EH (cell line): ENCODE measurements at places on chromosomes 5 and 9.

DNA sequence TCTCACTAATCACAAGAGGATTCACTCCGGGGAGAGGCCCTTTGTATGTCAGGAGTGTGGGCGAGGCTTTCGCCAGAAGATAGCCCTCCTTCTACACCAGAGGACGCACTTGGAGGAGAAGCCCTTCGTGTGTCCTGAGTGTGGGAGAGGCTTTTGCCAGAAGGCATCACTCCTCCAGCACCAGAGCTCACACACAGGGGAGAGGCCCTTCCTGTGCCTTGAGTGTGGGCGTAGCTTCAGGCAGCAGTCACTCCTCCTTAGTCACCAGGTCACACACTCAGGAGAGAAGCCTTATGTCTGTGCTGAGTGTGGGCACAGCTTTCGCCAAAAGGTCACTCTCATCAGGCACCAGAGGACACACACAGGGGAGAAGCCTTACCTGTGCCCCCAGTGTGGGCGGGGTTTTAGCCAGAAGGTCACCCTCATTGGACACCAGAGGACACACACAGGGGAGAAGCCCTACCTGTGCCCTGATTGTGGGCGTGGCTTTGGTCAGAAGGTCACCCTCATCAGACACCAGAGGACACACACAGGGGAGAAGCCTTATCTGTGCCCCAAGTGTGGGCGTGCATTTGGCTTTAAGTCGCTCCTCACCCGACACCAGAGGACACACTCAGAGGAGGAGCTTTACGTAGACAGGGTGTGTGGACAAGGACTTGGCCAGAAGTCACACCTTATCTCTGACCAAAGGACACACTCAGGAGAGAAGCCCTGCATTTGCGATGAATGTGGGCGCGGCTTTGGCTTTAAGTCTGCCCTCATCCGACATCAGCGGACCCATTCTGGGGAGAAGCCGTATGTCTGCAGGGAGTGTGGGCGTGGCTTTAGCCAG lies 27.8 kb downstream of the NUTM2F start:
- no peak for DNase-seq

DNA sequence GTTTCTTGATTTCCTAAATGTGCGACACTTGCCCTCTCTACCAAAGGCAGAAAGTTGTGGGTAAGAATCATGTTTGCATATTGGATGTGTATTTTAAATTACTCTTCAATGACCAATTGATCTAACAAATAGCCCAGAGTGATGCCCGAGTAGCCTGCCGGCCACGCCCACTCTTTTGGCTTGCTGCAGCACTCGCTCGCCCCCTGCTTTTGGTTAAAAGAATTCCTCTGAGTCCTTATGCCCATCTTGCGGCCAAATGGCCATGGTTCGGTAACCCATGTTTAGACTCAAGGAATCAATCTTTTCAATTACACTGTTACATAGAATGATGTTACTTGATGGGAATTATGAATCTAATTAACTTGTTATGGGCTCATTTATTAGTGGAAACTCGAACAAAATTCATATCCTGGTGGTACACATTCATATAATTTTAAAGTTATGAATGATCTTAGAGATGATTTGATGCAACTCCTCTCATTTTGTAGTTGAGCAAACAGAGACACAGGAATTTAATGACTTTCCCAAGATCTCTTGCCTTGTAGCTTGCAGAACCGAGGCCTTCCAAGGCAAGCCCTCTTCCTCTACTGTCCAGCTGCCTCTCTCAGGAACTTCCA lies 36.5 kb downstream of the PPIC start:
- DNase-seq = peak; percentile 56

DNA sequence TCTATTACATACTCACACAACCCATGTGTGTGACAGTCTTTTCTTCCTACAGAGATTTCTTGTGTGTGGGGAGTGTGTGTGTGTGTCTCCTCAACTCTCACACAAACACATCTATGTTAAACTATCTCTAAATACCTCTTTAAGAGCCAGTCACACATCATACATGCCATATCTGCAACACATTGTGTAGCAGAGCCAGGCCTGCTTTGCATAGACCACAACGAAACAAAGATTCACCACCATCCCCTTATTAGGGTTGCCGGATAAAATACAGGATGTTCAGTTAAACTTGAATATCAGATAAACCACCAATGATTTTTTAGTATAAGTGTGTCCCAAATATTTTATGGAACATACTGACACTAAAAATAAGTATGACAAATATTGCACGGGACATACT lies 2.3 kb downstream of the FAM170A start:
- no peak for DNase-seq

GRCh38 chr9:109986521-109986991 lies 206.6 kb downstream of the PALM2AKAP2 start:
- DNase-seq = peak; percentile 97

DNA sequence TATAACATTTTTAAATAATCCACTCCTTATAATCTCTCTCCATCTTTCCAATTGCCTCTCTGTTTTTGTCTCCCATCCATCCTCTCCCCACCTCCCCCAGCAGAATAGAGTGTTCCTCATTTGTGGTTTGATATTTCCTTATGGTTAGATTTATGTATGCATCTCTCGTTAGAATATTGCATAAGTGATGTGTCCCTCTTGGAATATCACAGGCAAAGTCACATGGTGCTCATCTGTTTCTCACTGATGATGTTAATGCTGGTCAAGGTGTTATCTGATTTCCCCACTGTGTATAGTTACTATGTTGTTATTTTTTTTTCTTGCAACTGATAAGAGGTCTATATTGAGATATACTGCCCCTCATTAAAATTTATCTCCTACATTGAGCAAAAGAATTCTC lies 3.1 kb upstream of the LRRC70 start:
- no peak for DNase-seq

- DNase-seq = no peak
These were observed 55.3 kb downstream of the SPEF2 start for GRCh38 chr5:35672995-35673394.

DNA sequence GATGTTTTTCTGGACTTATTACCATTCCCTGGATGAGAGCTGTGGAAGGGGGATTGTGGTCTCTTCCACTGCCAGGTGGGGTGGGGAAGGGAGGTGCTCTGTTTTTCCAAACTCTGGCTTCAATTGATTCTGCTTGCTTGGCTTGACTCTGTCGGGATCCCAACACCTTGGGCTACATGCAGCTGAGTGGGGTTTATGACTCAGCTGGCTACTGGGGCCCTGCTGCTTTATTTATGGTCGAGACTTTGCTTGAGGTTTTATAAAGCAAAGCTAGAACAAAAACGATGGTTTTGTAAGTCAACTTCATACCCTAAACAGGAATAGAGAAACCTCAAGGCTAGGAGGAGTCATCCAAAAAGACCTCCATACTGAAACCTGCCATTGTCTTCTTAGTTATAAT lies 76.3 kb downstream of the AOPEP start:
- DNase-seq = peak; percentile 84

DNA sequence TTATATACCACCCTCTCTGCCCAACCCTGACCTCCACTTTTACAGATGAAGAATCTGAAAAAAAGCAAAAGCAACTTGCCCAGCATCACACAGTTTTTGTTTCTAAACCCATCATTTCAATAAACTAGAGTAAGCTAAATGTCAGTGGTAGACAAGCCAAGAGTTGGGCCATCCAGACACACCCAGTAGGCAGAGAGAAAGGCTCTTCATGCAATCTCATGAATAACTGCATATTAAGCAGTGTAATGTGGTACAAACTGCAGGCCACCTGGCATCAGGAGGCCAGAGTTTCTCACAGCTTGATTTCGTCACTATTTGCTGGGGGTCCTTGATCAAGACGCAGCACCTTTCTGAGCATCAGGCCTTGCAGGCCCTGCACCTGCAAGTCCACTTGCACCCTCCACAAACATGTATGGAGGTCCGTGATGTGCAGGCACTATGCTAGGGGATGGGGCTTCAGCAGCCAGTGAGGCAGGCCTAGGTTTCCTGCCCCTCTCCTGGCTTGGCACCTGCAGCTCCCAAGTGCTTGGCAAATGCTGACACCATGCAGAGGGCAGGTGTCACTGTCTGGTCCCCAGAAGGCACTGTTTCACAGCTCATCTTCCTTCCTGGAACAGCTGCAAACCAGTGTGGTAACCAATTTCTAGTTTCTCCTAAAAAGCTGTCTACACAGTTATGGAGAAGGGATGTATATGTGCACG lies 29.8 kb downstream of the ADAM19 start:
- no peak for DNase-seq

GRCh38 chr5:61051267-61051666 lies 106.3 kb downstream of the NDUFAF2 start:
- DNase-seq = peak; percentile 80

DNA sequence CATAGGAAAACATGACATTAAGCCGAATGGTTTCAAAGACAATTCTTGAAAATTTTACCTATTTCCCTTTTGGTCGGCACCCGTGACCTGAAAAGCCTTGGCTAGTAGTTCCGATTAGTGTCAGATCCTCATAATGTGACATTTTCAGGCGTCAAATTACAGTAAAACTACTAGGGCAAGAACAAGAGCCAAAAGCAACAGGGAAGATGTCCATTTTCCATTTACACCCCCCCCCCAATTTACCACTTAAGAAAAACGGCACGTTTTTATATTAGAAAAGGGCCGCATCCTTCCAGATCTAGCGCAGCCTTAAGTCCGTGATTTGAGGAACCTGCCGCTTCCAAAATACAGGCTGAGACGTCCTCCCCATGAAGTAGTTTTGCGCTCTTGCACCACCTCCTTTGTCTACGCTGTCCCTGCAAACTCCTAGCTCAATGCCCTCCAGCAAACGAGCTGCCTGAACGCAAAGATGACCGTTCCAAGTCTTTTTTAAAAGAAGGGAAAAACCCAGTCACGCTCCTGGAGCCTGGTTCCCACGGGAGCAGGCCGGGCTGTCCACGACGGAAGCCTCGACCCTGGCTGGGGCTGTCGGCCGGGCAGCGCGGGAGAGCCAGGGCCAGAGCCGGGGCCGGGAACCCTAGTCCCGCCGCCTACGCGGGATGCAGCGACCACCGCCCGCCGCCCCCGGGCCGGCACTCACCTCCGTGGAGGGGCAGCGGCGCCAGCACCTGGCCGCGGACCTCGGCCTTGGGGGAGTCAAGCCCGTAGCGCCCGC lies 616 bp downstream of the RNF130 start:
- DNase-seq = peak; percentile 65

GRCh38 chr9:133073086-133074014 lies 11.6 kb downstream of the CEL start:
- DNase-seq = no peak

DNA sequence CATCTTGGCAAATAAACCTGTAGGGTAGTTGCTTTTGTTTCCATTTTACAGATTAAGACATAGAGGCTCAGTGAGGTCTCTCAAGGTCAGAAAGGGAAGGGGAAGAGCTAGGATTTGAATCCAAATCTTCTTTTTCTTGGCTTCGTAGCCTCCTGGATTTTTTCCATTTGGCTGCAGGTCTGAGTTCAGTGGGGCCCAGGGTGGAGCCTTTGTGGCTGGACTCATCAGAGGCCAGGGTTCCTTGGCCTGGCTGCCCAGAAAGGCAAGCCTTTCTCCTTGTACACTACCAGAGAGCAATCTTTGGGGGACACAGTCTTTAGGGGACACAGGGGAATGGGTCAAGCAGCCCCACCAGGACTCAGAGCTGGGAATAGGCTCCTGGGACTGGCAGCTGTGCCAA lies 10.5 kb upstream of the TRAF1 start:
- no peak for DNase-seq

GRCh38 chr5:142667831-142668230 lies 18.1 kb downstream of the FGF1 start:
- no peak for DNase-seq

DNA sequence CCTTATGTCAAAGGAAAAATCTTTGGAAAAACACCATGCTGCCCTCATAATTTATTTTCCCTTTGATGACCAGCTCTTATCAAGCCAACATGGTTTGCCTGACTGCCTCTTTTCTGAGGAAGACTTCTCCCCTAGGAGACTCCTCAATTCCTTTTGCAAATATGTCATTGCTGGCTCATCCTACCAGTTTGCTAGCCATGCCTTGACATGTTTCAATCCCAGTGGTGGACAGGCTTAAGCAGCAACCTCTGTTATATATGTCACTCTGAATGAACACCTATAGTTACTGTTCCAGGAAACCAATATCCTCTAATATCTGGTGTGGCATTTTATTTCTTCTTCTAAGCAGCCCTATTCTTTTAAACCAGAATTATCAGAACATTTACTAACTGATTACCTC lies 615.8 kb downstream of the HTR1A start:
- DNase-seq = no peak

DNA sequence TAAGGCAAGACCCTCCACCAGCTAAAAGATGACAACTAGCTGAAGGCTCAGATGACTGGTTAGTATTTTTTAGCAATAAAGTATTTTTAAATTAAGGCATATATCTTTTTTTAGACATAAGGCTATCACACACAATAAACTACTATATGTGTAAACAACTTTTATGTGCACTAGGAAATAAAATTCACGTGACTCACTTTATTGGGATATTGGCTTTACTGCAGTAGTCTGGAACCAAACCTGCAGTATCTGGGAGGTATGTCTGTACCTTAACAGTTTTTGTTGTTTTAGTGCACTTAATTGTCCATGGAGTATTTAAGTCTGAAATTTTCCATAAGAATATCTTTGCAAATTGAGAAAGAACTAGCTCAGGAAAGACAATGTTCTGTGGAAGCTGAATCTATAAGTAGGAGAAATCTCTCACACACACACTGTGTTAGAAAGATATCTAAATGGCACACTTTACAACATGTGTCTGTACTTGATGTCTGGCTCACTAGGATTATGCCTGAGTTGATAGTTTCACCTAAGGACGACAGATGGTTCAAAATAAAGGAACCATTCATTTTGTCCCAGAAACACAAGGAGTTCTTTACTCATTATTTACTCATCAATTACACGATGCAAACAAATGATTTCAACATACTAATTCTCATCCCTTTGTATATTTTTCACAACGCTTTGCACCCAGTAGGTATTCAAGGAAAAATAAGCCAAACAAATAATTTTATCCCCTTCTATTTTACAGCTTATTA lies 4.6 kb downstream of the RAPGEF6 start:
- peak; percentile 23 for DNase-seq

DNA sequence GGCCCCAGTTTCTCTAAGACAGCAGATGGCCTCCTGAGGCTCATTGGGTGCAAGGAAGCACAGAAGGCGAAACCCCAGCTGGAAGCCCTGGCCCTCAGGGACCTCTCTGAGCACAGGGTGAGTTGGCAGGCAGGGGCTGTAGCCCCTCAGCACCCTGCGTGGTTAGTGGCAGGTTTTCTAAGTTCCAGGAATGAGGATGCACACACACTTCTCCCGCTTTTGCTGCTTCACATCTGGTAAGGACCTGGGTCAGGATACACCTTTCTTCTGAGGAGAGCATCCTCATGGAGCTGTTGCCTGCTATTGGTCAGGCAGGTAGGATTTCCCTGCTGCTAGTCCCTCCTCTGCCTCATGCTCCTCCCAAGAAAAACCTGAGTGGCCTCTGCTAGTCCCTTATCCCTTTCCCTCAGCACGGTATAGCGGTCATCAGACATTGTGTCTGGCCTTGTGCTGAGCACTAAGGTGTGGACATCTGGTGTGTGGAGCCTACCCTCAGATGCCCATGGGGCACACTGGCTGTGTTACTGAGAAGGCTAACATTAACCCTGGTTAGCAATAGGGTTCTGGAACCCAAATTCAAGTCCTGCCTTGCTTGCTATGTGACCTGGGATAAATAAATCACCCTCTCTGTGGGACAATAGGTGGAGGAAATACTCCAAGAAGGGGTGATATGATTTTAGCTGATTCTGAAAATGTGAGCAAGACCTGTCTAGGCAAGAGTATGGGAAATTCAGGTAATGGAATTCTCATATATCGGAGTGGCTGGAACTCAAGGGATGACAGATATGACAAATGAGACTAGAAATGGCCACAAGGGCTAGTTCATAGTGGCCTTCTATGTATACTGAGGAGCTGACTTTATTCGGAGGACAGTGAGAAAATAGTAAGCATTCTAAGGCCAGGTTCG lies 1.6 kb downstream of the SLC22A4 start:
- DNase-seq = no peak

- peak; percentile 77 for DNase-seq
These were observed 929 bp downstream of the SH3PXD2B start for GRCh38 chr5:172453206-172453985.
